ENCODE measurements at places on chromosomes 7 and 10.

- no peak for DNase-seq
These were observed 440.9 kb upstream of the GRM3 start for GRCh38 chr7:86202833-86203232.

- DNase-seq: no peak
These were observed 59.0 kb upstream of the WNT16 start for GRCh38 chr7:121269798-121270197.

DNA sequence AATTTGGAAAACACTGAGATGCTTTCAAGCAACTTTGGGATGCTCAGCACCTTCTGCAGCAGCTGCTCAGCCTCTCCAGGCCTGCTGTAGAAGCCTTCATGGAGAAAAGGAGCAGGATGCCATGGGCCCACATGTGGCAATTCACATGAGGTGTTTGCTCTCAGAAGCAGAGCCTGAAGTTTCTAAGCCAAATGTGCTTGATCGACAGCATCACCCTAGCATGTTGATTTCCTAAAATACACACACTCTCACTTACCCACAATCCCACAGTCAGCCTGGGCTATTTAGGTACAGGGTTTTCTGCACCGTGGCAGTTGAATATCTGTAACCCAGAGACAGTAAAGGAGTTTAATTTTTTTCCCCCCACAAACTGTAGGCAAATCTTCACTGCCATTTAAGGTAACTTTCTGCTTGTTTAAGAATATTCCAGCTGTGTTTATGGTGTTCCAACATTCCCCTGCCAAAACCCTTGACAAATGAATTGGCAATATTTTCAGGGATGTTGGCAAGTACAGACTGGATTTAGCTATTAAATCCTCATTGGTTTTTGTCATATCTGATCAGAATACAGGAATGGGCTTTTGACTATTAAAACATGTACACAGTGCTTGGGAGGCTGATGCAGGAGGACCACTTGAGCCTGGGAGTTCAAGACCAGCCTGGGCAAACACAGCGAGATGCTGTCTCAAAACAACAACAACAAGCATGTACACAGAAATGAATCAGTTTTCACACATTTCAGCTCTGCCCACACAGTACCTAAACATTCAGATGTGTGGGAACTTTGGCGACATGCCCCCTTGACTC lies 244.2 kb downstream of the CELF2 start:
- DNase-seq: no peak

- no peak for DNase-seq
These were observed 248.0 kb upstream of the TCERG1L start for GRCh38 chr10:131559450-131559911.

DNA sequence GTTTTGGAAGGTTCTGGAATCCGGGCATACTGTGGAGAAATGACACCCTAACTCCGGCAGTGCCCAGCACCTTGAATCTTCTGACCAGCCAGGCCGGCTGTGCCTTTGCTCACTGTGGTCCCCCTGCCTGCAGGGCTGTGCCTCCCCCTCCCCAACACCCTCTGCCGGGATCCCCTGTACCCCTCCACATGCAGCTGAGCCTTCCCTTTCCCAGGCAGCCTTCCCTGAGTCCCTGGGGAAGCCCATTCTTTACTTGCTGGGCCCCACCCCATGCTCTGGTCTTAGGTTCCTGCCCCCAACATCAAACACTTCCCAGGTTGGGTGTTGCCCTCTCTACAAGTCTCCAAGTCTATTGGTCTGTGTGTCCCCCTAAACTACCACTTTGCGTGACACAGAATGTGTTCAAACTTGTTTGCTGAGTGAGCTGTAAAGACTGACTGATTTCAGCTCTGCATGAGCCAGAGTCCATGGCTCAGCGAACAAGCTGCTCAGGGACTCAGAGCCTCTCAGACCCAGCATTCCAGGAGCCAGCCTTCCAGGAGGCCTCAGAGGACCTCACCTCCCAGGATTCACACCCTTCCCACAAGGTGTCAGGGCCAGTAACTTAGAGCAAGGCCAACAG lies 31.6 kb downstream of the CALML5 start:
- DNase-seq: no peak

GRCh38 chr10:38025283-38025682 lies 14.8 kb downstream of the ZNF33A start:
- DNase-seq: no peak

- DNase-seq: no peak
These were observed 67.0 kb upstream of the CAV2 start for GRCh38 chr7:116432527-116432916.

DNA sequence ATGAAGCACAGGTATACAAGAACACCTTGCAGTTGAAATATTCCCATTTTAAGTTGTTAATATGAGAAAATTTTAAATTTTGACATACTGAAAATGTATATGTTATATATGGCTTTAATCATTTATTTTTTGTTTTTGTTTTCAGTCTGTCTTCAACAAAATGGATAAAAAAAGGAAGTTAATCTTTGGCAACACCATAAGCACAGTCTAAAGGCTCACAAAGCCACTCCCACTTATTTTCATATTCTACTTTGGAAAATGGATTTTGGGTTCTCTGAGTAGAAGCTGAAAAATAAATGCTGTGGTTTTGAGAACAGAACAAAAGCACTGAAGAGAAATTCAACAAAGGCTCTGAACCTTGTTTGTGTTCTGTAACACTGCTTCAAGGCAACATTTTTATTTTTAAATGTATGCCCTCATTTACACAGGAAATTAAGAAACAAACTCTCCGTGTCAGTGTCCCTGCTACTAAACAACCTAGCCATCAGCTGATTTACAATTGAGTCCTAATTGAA lies 81.3 kb upstream of the LRRN3 start:
- DNase-seq: no peak

DNA sequence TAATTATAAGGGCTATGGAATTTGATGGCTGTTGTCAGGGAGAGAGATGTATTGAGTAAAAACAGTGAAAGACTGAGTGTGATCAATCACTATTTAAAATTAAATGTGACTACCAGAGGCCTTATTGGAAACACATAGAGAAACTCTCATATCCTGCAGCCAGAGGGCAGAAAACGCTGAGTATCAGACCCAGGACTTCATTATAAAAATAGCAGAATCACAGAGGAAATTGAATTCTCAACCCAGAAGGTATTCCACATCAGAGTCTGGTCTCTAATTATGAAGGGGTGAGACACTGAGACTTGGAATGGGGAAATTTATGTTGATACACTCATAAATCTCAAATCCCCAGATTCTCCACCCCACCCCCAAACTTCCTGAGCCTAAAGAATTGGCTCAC lies 69.5 kb upstream of the IL6 start:
- DNase-seq: no peak

DNA sequence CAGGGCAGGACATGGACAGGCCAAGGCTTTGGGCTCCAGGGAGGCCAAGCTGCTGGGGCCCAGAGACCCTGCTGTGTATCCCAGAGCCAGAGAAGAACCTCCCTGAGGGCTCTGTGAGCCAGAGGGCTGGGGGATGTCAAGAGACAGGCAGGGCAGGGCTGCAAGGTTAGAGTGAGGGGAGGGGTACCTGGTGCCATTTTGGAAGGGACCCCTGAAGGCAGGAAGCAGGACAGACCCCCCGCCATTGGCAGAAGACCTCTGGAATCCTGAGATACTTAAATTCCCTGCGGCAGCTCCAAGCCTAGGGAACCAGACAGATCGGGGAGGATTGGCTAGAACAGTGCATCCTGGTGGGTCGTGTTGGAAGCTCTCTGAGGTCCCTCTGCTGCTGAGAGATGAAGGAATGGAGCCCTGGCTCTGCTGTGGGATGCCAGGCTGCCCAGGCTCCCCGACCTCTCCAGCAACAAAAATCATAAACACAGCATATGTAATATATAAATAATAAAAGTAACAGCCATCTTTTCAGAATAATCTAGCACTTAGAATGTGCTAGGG lies 75.0 kb downstream of the LHPP start:
- no peak for DNase-seq

GRCh38 chr10:50610368-50610767 lies 13.4 kb downstream of the SGMS1 start:
- DNase-seq: no peak

GRCh38 chr10:95201736-95202135 lies 7.7 kb downstream of the ACSM6 start:
- no peak for DNase-seq

- no peak for DNase-seq
These were observed 97.8 kb downstream of the AGMO start for GRCh38 chr7:15463801-15464666.

- no peak for DNase-seq
These were observed 3.9 kb downstream of the LRMDA start for GRCh38 chr10:75435291-75435690.

GRCh38 chr10:77390481-77390891 lies 247.1 kb downstream of the KCNMA1 start:
- no peak for DNase-seq

DNA sequence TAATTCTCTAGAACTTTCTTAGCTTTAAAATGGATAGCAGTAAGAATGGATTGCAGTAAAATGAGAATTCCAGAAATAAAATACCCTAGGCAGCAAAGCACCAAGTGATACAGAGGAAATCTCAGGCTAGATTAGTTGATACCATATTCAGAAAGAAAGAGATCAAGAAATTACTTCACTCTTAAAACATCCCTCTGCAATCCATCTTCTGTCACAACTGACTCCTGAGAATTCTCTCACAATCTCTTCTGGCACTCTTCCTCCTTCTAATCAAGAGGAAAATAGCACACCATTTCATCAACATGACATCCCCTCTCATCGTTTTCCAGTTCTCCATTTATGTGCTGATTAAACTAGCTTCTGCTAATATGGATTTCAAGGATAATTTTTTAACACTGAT lies 42.2 kb upstream of the LAMB1 start:
- DNase-seq: no peak

DNA sequence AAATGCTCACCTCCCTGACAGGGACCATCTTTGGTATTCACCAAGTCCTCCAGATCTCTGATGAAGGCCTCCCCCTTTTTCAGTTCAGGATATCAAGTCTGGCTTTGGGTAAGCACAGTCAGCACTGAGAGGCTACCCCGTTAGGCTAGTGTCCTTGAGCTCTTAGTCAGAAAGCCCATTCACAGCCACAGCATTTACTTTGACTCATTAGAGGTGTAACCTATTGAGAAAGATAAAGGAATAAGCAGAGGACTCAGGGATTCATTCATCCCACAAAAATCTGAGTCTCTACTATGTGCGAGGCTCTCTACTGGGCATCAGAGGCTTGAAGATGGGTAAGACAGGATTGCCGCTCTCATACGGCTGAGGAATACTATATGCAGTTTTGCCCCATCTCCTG lies 14.0 kb upstream of the RAMP3 start:
- no peak for DNase-seq

- DNase-seq: no peak
These were observed 30.5 kb upstream of the SEM1 start for GRCh38 chr7:96740130-96740529.

DNA sequence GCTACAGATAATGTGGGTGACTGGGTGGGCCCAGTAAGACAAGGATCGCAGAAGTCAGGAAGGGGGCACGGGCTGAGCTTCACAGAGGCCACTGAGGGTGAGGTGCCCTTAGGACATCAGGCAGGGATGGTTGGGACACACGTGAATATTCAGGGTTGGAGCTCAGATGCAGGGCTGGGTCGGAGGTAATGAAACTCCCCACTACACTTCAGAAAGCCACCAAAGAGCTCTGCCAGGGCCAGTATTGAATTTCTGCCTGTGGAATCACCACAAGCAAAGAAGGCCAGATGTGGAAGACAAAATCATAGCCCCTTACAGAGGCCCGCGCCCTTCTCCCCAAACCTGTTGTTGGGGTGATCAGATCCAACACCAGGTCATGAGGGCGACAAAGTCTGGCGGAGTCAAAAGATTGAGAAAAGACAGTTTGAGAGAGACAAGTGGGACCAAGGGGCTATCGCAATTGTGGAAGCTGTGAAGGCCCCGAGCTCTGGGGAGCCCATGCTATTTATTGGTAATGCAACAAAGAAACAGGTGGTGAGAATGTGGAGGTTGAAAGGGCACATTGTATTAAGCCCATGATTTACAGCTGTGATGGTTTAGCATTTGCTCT lies 42.4 kb downstream of the STRA8 start:
- DNase-seq: no peak

DNA sequence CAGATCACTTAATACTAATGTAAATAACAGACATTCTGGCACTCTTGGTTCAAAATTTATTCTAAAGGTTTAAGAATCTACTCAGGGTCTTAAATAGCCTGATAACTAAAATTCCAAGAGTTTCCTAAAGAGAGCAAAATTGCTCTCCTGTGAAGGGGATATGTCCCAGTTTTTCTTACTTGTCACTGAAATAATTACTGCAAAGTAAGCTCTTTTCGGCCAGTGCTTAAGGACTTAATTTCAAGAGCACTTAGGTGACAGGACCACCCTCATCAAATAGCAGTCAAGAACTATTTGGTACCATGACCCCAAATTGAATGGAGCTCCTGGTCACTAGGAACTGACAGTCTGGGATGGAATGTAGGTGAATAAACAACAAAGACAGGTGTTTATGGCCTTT lies 1.8 kb upstream of the IMMP2L start:
- no peak for DNase-seq

GRCh38 chr10:77398558-77398957 lies 239.1 kb downstream of the KCNMA1 start:
- DNase-seq: no peak

GRCh38 chr10:47107007-47107747 lies 192.8 kb upstream of the GDF10 start:
- DNase-seq: no peak

DNA sequence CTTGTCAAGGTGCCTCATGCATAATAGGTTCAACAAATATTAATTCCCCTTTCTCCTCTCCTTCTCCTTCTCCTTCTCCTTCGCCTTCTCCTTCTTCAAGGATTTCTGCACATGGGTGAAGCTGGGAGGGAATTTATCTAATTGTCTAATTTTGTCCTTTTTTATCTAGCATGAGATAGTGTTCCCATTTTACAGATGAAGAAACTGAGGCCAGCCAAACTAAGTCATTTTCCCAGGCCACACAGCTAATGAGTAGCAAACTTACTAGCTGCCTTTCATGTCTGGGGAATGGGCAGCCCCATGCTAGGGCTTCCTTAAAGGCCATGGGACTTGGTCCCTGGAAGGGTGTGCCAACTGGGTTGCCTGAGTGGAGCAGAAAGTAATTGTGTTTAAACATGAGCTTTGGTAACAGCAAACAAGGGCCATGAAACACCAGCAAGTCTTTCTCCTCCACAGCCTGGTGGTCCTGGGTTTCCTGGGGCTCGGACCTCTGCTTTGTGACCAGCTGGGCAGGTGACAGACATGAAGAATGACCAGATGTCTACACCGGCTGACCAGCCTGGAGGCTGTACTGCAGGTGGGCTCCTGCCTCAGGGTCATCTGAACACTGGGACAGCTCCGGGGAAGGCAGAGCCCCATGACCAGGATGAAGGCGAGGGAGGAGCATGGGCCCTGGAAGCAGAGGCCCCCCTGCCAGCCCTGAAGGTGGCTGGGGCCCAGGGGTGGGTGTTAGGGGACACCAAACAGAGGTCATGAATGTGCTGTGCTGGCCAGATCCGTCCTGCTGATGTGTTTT lies 138.0 kb downstream of the PTPN20 start:
- DNase-seq: no peak

DNA sequence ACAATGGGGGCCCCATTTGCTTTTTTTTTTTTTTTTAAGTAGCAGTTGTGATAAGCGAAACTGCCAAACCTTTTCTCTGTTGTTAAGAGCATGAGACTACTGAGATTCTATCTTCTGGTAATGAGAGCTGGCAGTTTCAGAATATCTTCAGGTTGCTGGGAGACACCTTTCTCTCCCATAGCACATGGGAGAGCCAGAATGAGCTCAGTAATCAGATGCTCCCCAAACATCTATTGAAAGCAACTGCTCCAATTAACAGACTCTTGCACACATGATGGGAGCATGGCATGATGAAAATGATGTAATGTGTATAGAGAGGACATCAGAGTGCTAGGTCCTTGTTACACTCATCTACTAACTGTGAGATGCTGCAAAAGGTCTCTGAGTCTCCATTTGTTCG lies 18.8 kb downstream of the MYO3A start:
- no peak for DNase-seq

All from activated CD4-positive, CD25-positive, alpha-beta regulatory T cell (primary cell).